NCI-H82 (cell line): ENCODE measurements at places on chromosomes 2 and 18.

DNA sequence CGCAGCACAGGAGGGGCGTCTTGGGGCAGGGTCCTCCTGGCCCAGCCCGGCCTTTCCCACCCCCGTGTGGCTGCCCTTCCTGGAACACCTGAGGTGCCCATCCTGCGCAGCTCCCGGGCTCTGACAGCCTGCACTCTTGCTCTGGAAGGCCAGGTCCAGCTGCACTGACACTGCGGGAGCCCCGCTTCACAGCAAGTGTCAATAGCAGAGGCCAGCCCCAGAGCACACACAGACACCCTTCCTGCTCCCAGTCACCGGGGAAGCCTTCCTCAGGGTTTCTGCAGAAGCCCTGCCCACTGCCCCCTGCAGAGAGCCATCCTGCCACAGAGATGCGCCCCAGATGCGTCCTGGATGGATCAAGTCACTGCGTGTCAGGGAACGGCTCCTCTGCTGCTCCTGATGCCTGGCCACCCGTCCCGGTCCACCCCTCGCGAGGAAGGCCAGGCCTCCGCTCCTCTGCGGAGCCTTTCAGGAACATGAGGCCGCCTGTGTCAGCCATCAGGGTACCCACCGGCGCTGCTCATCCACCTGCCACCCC lies 519.2 kb upstream of the MYT1L start:
- DNase-seq = no peak

- DNase-seq = no peak
These were observed 165.7 kb downstream of the LNPK start for GRCh38 chr2:175836361-175836760.

DNA sequence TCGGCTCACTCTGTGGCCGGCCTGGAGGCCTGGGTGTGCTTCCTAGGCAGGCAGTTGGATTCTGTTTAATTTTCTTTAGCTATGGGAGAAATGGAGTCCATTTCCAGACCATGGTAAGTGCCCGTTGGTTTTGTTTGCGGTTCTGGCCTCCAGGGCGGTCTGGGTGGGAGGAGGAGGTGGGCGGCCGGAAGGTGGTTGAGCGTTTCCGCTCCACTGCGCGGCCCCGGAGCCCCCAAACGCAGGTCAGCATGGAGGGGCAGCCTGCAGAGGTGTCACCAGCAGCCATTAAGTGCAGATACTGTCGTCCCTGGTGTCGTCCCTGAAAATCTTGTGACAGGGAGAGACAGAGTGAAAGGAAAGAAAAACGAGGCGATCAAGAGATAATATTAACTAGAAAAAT lies 303.9 kb downstream of the GBX2 start:
- no peak for DNase-seq

DNA sequence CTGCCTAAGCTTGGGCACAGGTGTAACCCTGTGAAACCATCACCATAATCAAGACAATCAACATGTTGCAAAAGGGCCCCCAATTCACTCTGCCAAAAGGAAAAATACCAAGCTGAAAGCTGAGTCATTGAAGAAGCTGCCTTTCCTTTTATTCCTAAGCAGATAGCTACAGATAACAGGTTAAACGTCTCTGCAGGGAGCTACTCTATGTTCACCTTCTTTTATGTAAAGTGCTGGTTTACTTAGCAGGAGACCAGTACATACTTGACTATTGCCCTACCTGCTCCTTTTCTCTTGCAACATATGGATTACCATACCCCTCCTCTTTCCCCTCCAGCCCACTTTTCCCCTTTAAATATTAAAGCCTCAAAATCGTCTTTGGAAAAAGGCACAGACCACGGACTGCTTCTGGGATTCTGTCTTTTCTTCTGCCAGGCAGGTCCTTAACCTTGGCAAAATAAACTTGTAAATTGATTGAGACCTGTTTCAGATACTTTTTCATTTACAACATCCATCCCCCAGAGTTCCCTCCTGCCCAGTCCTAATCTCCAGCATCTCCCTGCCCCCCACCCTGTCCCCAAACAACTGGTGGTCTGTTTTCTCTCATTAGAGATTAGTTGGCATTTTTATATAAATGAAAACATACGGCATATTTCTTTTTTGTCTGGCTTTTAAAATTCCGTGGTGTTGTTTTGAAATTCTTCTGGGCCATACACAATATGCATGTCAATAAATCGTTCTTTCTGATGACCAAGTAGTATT lies 37.8 kb upstream of the LDLRAD4 start:
- DNase-seq = no peak

GRCh38 chr2:62158444-62159121 lies 37.3 kb upstream of the B3GNT2 start:
- DNase-seq = no peak

DNA sequence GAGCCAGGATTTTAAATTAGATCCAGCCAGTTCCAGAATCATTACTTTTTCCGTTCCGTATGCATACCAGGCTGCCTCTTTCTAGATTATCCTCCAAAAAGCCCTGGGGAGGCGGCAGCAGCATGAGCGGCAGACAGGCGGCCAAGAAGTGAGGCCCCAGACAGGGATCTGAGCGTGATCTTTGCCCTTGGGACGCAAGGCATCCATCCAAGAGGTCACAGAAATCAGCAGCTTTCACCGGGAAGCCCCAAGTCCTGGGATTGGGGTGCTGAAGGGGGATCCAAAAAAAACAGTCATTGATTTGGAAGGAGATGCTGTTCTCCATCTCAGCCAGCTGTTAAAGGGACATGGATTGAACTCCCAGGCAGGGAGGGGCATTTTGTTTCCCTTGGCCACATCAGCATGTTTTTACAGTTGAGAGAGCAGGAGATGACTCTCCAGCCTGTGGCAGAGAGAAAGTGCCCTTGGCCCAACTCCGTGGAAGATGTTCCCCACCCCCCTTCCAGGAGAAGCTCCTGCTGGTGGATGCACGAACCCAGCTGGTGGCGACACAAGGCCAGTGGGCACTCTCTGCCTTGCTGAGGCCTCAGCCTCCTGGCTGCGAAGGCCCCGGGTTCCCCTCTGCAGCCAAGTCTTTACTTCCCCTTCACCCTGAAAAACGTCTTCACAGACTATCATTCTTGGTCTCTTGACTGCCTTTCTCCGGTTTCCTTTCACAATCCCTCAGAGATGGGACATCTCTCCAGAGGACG lies 265.6 kb downstream of the ANAPC1 start:
- no peak for DNase-seq

DNA sequence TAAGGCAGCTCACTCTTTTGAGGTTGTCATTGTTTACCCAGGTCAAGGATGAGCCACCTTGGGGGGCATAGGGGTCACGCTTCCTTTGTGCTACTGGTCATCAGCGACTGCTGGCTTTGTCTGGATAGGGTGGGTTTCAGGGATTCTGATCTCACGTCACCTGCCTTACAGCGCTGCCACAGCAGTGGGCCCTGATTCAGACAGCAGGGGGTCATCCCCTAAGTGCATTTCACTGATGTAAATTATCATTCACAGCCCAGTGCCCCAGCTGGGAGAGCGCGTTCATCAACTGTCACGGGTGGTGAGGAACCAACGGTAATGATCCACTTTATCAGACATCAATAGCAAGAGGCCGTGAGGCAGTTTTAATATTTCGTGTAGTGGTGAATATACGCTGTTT lies 291.2 kb downstream of the NEDD4L start:
- DNase-seq = no peak

DNA sequence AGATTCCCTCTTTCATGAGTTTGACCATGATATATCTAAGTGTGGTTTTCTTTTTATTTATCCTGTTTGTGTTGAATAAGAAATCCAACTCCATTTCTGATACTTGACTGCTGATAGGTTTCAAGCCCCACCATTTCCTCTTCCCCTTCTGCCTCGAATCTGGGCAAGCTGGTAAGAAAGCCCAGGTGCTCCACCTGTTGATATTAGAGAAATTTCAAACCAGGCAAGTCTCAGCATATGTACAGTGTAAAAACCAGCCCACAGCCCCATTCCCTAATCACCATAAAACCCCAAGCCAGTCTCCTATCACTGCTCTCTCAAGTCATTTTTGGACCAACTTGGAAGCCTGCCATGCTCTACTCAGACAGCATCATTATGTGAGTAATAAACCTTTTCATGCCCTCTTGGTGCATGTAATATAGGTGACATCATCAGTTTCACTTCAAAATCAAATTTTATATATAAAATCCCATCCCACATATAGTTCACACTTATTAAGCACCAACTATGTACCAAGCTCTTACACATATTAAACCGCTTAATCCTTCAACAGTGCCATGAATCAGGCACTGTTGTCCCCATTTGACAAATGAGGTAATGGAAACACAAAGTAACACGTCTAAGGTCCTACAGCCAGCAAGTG lies 46.6 kb downstream of the SMAD2 start:
- no peak for DNase-seq

- no peak for DNase-seq
These were observed 60.1 kb downstream of the KCNF1 start for GRCh38 chr2:10971888-10972260.

GRCh38 chr18:46702471-46702870 lies 45.5 kb upstream of the LOXHD1 start:
- DNase-seq = no peak

GRCh38 chr2:138190999-138191398 lies 226.7 kb downstream of the HNMT start:
- DNase-seq = no peak

- no peak for DNase-seq
These were observed 177.9 kb upstream of the RAB6C start for GRCh38 chr2:129801575-129801974.

DNA sequence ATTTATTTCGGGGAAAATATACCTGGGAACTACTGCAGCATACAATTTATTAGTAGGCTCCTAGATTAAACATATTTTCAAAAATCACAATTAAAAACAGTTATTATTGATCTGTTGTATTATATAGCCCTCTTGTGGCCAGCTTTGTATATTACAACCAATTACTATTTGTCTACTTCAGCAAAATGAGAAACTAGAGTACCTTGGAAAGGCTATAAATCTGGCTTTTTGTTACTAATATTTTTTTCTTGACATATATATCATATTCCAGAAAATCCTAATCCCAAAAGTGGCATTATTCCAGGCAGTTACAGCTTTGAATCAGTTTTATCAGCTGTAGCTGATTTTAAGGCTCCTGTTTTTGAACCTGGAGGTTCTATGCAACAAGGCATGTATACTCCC lies 101.2 kb downstream of the UBR3 start:
- peak; percentile 69 for DNase-seq

GRCh38 chr2:19462256-19462645 lies 103.8 kb upstream of the OSR1 start:
- no peak for DNase-seq

GRCh38 chr2:210577263-210578071 lies 21.1 kb downstream of the CPS1 start:
- DNase-seq = peak; percentile 67

DNA sequence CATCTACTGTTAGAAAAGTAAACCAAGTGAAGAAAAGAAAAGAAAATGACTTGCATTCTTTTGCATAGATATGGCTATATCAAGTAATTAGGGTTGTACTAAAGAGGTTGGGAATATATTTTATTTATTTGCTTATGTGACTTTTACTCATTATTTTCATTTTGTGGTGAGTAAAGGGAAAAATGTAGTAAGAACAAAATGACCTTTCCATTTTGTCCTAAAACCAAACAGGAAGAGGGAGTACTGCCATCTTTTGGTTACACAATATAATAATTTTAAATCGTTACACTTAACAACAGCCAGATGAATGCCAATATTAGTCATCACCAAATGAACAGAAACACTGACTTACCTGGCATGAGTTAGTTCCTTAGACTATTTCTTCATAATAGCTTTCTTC lies 47.3 kb upstream of the NDUFV2 start:
- DNase-seq = no peak

DNA sequence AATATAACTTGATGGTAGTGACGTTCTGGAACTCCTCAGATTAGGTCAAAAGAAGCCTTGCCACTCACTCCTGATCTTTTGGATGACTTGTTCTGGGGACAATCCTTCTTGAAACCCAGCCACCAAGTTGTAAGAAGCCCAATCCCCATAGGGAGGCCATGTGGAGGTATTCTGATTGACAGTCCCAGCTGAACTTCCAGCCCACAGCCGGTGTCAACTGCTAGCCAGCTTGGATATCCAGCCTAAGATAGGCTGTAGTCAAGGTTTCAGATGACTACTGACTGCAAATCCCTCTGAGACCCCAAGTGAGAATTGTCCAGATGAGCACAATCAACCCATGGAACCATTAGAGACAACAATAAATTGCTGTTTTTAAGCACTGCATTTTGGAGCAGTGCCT lies 31.4 kb downstream of the EIF2AK2 start:
- no peak for DNase-seq

DNA sequence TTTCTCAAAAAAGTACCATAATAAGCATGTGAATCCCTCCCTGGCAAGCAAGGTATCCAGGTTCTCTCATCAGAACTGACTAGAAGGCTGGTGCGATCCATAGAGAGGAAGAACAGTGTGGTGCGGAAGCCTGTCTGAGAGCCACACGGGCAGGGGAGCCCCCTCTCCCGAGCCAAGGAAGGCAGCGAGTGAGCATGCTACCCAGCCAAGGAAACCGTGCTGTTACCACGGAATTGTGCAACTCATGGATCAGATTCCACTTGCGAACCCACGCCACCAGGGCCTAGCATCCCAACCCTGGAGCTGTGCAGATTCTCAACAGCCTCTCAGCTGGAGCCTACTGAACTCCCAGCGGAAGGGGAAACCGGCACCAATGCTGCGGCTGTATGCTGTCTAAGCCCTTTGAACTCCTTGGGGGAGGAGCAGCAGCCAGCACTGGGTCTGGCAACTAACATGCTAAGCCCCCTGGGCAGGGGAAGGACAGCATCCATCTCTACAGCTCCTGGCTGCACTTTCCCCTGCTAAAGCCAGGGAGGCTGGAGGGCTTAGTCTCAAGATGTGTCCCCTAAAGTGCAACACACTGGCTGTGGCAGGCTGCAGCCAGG lies 823.1 kb downstream of the EPHA4 start:
- DNase-seq = no peak

DNA sequence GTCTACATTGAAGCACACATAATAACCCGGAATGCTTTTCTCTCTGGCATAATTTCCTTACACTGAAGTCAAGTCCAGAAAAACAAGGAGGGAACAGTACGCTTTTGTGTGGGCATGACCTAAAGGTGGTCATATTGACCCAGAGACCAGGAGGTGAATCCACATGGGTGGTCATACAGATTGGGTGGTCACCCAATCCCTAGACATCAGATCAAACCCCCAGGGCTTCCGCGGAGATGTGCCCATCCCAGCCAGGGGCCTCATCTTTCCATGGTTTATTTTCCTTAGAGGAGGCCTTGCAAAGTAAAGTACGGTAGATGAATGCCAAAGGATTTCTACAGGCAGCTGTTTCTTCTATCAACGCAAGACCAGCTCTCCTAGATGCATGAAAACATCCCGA lies 38.8 kb downstream of the FAM168B start:
- no peak for DNase-seq

DNA sequence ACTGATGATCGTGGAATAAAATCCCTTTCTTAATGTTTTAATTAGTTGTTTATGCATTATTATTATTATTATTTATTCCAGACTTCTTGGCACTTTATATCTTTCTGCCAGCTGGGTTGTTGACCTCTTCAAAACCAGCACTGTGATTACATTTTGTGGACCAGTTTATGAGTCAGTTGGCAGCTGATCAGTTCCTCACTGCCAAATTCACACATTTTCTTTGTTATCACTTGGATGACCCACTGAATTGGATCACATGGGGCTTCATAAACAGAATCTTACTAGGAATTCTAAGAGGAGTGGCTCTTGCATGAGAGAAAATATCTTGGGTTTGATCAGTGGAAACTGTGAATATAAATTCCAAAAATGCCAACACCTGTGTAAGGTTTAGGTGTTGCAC lies 321.8 kb upstream of the SPRED2 start:
- no peak for DNase-seq

GRCh38 chr2:207064128-207064690 lies 101.5 kb downstream of the KLF7 start:
- DNase-seq = no peak
